Glomerular endothelial cell (primary cell): ENCODE measurements at places on chromosomes 4 and X. TPM values are rescaled to one million over a fixed set of nuclear protein-coding genes. Genes with fewer than 3 reads are reported as not detected.

GRCh38 chr4:11367371-11367770 is 61.3 kb downstream of the HS3ST1 start:
- no peak for DNase-seq

GRCh38 chr4:76197971-76198410 is 15.6 kb downstream of the SCARB2 start:
- DNase-seq: no peak

DNA sequence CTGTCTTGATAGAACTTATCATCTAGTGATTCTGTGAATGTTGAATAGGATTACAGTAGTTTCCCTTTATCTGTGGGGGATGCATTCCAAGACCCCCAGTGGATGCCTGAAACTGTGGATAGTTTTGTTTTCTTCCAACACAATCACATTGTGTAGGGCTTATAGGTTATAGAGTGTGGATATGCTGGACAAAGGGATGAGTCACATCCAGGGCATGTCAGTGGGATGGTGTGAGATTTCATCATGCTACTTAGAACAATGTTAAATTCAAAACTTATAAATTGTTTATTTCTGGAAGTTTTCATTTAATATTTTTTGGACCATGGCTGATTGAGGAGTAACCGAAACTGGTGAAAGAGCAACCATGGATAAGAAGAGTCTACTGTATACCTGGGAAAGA is 432.3 kb upstream of the ATOH1 start:
- peak; percentile 22 for DNase-seq

DNA sequence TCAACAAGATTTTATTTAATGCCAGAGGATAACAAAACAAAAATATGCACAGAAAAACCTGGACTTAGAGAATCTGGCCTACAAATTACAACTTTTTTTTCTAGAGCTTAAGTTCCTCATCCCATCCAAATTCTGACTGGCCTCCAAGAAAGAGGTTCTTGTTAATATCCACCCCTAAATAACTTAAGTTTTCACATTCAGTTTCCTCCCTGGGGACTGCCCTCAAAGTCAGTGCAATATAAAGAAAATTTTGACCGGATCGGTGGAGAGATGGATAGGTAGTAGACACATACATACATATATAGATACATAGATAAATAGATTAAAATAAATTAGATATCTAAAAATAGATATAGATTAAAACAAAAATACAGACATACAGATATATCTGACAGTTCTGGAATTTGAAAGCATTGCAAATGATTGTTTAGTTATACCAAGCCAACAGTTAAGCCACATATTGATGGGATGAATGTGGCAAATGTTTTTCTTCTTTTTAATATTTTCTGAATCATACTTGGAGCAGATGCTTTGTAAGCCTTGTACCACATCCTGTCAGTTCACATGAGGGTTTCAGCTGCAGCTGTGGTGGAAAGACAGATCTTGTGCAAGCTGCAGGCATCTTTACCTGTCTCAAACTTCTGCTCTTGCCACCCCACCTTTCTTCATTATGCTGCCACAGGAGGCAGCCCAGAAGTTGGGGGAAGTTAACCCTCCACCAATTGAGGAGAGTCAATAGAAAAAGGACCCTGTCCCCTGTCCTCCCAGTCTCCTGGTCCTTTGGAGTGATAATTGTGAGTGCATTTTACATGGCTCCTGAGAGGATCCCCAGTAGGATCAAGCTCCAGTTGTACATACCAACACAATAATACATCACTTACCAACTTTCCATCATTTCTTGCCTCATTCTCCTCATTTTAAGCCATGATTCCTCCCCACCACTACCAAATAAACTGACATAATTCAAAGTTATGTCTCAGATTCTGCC is 58.5 kb upstream of the PRDM8 start:
- no peak for DNase-seq

- no peak for DNase-seq
Observed at GRCh38 chr4:102388611-102389010, 43.3 kb upstream of the SLC39A8 start.

DNA sequence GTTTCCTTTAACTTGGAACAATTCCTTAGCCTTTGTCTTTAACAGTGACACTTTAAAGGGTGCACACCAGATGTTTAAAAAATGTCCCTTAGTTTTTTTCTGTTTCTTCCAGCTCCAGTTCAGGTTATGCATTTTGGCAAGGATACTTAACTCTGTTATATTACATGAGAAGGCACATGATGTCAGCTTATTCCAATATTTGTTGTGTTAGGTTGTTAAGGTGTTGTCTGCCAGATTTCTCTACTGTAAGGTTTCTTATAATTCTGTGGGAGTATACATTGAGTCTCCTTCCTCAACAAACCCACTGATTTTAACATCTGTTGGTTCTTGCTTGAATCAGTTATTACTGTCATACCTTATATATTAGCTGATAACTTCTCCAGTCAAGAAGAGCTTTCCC is 33.3 kb downstream of the REST start:
- DNase-seq: no peak

GRCh38 chrX:45187731-45188130 is 12.9 kb downstream of the DIPK2B start:
- no peak for DNase-seq

GRCh38 chr4:75412746-75413145 is 101.5 kb downstream of the RCHY1 start:
- DNase-seq: no peak

GRCh38 chr4:156377036-156377710 is 423.5 kb upstream of the CTSO start:
- no peak for DNase-seq

- DNase-seq: no peak
Observed at GRCh38 chrX:46575991-46576392, 2.4 kb downstream of the CHST7 start.

DNA sequence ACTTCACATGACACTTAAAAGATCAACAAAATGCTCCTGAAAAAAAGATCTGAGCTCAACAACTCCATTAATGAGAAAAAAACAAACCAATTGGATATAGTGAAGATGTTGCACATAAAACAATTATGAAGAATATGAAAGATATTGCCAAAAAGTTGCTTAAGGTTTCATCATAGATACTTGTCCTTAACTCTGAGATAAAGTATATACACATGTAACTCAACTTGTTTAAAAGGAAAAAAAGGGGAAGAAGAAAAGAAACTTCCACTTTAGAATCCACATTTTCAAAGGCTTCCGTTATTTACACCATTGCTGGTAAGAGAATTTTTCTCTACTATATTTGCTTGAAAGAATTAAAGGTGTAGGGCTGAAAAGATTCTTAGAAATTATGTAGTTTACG is 2.7 kb downstream of the AFAP1 start:
- DNase-seq: no peak

- no peak for DNase-seq
Observed at GRCh38 chr4:122456231-122457116, at the start of gene IL2. IL2 (minus strand) TSS chr4:122456725; CDS start chr4:122456440, 285 bp downstream.

DNA sequence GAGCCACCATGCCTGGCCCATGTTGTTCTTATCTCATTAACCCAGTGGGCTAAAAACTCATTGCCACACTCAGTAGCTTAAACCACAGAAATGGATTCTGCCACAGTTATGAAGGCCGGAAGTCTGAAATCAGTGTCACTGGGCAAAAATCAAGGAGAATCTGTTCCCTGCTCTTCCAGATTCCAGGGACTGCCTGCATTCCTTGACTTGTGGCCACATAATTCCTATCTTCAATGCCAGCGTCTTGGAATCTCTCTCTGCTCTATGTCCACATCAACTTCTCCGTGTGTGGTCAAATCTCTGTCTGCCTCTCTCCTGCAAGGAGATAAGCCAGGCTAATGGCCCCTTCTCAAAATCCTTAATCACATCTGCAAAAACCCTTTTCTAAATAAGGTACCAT is 4.1 kb upstream of the WFS1 start:
- no peak for DNase-seq

GRCh38 chrX:53251307-53251706 is 26.3 kb upstream of the KDM5C start:
- no peak for DNase-seq

DNA sequence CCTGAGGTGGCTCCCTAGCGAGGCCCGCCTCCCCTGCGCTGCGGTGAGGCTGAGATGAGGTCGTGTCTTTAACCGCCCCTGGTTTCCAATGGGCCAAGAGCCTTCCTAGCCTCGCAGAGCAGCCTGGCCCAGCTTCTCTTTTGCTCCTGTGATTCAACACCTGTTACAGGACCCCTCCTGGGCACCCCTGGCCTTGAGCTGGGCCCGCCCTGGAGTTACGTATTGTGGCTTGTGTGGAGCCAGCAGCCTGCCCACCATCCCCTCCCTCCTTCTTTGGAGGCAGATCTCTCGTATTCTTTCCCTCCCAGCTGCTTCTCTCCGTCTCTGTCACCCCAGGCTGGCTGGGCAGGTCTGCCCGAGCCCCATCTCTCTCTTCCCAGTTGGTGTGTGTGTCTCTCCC is 19.3 kb upstream of the UBA1 start:
- DNase-seq: no peak

DNA sequence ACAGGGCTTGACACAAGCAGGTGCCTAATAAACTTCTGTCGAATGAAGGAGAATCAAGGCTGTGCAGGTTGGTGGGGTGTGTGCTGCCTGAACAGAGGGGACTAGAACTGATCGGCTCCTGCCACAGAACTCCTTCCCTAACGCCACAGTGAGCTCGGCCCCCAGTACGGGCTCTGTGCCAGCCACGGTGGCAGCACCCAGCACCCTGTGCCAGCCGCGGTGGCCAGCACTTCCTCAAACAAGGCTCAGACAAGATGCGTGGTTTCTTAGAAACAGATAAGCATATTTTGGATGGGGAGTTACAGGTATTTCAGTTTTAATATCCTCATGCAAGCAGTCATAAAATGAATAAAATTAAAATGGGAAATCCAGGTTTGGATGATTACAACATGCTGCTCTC is 26.0 kb upstream of the C4orf50 start:
- no peak for DNase-seq

DNA sequence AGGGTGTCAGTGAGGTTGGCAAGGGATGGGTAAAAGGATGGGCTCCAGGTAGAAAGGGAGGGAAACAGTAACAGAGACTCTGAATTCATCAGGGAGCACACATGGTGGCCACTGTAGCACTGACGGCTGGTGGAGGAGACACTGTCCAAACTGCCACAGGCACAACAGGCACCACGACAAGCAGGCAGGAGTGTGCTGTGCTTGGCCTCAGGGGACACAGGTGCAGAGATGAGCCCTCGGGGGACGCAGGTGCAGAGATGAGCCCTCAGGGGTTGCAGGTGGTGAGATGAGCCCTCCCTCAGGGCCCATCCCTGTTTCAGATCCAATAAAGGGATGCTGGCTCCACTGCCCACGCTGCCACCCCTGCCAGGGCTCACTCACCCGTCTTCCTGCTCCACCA is 7.6 kb downstream of the PDE6B start:
- no peak for DNase-seq

GRCh38 chr4:38930707-38931106 is 63.1 kb downstream of the FAM114A1 start:
- DNase-seq: no peak

- DNase-seq: no peak
Observed at GRCh38 chrX:46582325-46582724, 8.8 kb downstream of the CHST7 start.

DNA sequence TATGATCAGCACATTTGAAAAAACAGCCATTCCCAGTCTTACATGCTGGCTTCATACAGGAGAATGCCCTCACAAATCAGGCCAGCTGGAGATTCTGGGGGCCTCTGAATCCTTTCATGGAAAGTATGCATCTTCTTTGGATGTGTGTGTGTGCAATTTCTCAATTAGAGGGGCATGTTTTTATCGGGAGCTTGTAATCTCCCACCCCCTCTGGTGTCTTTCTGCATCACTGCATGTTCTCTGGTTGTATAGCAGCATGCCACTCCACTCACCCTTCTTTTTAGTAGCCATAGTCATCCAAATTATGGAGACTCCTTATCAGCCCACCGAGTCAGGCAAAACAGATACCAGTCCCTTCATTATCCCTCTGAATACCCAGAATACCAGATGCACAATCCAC is 282.2 kb upstream of the SLIT2 start:
- no peak for DNase-seq

- no peak for DNase-seq
Observed at GRCh38 chr4:114729068-114729738, 130.6 kb downstream of the UGT8 start.

- no peak for DNase-seq
Observed at GRCh38 chr4:5827108-5828004, 65.5 kb downstream of the CRMP1 start.

DNA sequence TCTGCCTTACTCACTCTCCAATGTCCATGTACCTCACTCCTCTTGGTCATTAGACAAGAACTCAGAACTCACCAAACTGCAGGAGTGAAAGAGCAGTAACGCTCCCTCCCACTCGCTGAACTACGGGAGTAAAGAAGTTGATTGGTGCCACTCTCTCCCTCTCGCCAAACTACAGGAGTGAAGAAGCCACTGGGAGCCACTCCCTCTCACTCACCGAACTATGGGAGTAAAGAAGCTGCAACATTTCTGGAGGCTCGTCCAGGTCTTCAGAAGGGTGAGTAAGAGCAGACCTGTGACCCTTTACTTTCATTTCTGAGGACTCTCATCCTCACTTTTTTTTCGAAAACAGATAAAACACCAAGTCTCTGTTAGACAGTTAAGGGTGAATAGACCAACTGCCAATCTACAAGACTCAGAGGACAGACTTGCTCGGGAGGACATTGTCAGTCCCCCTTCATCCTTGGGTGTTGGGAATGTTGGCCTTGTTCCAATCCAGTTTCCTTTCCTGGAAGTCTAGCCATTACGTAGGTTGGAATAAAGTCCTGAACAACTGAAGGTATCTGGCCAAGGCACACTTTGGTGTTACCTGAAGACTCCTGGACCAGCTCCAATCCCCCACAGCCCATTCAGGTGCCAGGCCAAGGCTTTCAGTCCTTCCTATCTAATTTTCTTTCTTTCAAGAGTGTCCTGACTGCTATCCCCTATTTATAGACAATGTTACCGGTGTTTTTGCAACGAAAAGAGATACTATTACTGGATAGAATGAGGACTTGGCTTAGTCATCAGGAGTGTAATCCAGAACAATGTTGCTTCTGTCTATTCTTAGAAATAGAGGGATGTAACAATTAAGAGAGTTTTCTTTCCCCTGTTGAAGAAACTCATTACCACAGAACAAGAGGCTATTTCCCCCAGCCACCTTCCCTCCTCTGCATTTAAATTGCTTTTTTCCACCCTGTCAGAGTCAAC is 11.0 kb upstream of the COL25A1 start:
- no peak for DNase-seq

- DNase-seq: no peak
Observed at GRCh38 chr4:40118861-40119260, 62.2 kb downstream of the N4BP2 start.

GRCh38 chr4:81227968-81228367 is 12.9 kb upstream of the PRKG2 start:
- DNase-seq: no peak

SPOCK3 gene
- 2.0 and 3.5 TPM in 2 replicates for total RNA-seq

GPM6B gene
- total RNA-seq: 0.06 and 2.9 TPM in 2 replicates

MAGEE2 gene
- total RNA-seq: not detected in 2 replicates

WAS gene
- total RNA-seq: 0.39 and 0.53 TPM in 2 replicates

FRAS1 gene
- total RNA-seq: 7.2 and 23.1 TPM in 2 replicates

KCND1 gene
- 0.78 and 1.3 TPM in 2 replicates for total RNA-seq

MAGEA11 gene
- total RNA-seq: not detected in 2 replicates

ZBTB33 gene
- total RNA-seq: 19.1 and 19.4 TPM in 2 replicates

MAGIX gene
- 1.2 and 1.4 TPM in 2 replicates for total RNA-seq

H2BW2 gene
- not detected in 2 replicates for total RNA-seq

WDFY3 gene
- total RNA-seq: 85.3 and 104 TPM in 2 replicates
